ENCODE measurements at places on chromosomes 3 and 15.
A peak's percentile ranks its signal among the peaks of the same experiment; 100 is the strongest.

DNA sequence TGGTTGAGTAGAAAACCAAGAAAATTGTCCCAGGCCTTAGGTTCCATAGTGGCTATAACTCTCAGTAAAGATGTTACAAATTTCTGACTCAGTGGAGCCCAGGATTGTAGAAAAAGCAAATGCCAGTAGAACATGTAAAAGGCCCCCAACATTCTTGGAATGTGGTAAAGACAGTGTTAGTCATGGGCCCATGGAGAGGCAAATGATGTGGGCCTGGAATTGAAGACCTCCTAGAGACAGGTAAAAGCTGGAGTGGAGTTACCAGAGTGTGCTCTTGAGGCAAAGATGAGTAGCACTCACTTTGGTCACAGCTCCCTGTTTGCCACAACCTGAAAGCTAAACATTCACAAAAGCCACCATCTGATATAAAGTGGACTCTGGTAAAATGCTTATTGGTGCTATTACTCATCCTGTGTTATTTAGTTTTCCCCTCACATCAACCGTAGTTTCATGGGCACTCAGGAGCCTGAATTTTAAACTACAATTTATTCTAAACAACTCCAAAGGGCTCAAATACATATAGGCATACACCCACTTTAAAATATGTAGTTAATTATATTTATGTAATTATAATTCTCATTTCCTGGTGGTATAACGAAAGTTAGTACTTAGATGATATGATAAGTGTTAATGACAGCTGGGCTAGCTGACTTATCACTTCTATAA is 359.6 kb upstream of the NECTIN3 start:
- DNase-seq = no peak

- no peak for DNase-seq
Observed at GRCh38 chr3:46440531-46441294, 24.0 kb downstream of the LTF start.

DNA sequence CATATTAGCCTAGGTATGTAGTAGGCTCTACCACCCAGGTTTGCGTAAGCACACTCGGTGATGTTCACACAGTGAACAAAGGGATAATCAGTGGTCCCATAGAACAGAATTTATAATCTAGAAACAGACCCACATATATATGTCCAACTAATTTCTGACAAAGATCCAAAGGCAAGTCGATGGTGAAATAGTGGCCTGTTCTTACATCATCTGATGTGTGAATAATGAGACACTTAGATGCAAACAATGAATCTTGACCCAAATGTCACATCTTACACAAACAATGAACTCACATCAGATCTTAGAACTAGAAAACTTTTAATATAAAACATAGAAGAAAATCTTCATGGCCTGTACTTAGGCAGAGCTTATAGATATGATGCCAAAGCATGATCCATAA is 17.6 kb upstream of the TM2D3 start:
- no peak for DNase-seq

DNA sequence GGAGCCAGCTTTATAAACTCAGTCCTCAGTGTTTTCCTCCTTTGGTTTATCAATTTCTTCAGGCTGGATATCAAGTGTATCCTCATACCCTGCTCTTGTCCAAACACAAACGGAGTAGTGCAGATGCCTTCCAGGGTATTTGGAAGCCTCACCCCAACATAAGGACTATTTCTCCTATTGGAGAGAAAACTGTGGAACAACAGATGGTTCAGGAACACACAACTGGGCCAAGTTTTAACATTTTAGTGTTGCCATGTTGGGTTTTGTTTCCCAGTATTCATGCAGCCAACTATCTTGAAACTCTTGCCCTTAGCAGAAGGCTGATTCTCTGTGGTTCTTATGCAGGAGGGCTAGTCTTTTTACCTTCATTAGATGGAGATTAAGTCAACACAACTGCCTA is 398.1 kb downstream of the GABRB3 start:
- DNase-seq = no peak

DNA sequence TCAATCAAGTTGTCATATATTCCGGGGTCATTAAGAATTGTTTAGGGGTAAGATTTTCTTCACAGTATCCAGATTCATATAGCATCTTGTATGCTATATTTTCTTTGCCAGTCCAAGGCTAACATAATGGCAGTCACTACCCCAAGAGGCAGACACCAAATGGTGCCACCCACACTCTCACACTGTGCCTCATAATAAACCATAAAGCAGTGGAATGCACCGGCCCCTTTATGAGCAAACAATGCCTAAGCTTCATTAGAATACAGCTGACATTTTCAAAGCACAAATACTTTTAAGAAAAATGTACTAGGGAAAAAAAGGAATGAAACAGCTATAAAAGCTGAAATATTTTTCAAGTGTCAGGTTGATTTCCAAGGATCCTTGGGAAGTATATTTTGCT is 121.6 kb downstream of the TFDP2 start:
- no peak for DNase-seq

- DNase-seq = no peak
Observed at GRCh38 chr15:101406526-101407195, 82.8 kb downstream of the PCSK6 start.

- DNase-seq = no peak
Observed at GRCh38 chr3:123076496-123077418, 9.9 kb downstream of the PDIA5 start.

DNA sequence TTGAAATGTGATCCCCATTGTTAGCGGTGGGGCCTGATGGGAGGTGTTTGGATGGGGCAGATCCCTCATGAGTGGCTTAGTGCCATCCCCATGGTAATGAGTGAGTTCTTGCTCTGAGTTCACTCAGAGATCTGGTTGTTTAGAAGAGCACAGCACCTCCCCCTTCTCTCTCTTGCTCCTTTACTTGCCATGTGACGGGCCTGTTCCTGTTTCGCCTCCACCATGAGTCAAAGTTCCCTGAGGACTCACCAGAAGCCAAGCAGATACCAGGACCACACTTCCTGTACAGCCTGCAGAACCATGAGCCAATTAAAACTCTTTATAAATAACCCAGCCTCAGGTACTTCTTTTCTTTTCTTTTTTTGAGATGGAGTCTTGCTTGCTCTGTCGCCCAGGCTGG is 46.6 kb downstream of the ANP32A start:
- no peak for DNase-seq

GRCh38 chr3:178479446-178479845 is 56.8 kb upstream of the KCNMB2 start:
- DNase-seq = no peak

GRCh38 chr3:114558271-114558670 is 264.4 kb downstream of the TIGIT start:
- no peak for DNase-seq

GRCh38 chr3:76500746-76501275 is 539.1 kb upstream of the ROBO2 start:
- no peak for DNase-seq

GRCh38 chr3:149619136-149619535 is 38.7 kb downstream of the WWTR1 start:
- DNase-seq = no peak

DNA sequence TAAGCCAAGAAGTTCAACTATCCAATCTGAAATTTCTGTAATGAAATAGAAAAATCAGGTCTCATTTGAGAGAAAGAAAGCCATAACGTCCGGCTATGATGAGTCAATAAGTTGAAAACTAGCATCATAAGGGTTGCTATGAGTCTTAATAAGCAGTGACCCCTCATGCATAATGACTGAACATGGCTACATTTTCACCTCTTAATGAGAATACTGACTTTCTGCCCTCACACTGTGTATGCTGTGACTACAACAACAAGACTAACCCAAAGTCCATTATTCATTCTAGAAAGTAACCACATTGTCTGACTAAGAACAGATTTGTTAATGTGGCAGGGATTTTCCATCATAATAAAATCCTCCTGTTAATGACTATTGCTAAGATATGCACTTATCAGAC is 884.0 kb upstream of the CADM2 start:
- DNase-seq = no peak

GRCh38 chr3:196122688-196123046 is 40.8 kb upstream of the TFRC start:
- DNase-seq = no peak

- no peak for DNase-seq
Observed at GRCh38 chr15:78873793-78874765, 1.4 kb downstream of the MORF4L1 start.

- DNase-seq = peak; percentile 78
Observed at GRCh38 chr15:73075160-73075859, 23.0 kb downstream of the NEO1 start.

GRCh38 chr15:86481720-86482119 is 402.0 kb downstream of the AGBL1 start:
- DNase-seq = no peak

- no peak for DNase-seq
Observed at GRCh38 chr3:147187687-147188086, 218.7 kb downstream of the ZIC4 start.

GRCh38 chr3:11826628-11827265 is 19.9 kb downstream of the TAMM41 start:
- no peak for DNase-seq

DNA sequence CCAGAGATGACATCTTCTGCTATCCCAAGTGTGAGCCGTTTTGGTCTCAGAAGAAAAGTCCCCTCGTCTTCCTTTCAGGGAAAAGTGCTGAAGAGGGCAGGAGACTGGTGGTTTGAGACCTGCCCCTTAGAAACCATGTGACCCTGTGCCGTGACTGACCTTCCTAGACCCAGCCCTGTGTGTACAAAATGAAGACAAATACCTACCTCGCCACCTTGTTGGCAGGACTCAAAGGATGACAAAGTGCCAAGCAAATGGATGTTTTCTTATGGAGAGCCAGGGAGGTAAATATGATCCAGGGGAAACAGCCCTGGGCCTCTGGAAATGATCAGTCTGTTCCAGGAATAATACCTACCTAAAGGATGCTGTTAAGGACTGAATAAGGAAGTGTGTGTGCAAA is 41.3 kb downstream of the FAM174B start:
- DNase-seq = no peak

DNA sequence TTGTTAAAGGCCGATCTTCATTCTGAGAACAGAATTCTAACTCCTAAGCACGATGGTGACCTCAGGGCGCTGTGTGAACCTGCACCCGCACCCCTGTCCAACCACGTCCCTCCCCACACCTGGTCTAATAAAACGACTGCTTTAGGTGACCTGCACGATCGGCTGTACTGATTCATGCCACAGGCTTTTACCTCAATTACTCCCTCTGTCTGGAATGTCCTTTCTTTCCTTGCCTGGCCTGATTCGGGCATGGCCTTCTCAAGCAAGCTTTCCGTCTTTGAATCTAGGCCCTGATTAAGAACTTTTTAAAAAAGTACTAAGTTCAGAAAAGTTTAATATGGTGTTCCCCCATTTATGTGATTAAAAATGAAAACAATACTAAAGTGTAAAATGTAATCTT is 842 bp upstream of the U2SURP start:
- DNase-seq = no peak

DNA sequence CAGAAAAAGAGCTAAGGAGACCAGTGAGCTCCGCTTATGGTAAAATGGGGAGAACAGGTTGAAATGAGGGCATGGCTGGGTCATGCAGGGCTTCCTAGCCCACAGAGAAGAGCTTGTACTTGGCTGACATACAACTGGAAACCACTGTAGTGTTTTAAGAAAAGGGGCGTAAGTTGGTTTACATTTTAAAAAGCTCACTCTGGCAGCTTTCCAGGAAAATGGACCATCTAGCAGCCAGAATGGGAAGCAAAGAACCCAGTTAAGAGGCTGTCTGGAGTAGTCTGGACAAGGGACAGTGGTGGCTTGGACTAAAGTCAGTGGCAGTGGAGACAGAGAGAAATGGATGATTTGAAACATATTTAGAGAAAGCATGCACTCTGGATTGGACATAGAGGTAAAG is 1.9 kb downstream of the MORC1 start:
- DNase-seq = no peak

DNA sequence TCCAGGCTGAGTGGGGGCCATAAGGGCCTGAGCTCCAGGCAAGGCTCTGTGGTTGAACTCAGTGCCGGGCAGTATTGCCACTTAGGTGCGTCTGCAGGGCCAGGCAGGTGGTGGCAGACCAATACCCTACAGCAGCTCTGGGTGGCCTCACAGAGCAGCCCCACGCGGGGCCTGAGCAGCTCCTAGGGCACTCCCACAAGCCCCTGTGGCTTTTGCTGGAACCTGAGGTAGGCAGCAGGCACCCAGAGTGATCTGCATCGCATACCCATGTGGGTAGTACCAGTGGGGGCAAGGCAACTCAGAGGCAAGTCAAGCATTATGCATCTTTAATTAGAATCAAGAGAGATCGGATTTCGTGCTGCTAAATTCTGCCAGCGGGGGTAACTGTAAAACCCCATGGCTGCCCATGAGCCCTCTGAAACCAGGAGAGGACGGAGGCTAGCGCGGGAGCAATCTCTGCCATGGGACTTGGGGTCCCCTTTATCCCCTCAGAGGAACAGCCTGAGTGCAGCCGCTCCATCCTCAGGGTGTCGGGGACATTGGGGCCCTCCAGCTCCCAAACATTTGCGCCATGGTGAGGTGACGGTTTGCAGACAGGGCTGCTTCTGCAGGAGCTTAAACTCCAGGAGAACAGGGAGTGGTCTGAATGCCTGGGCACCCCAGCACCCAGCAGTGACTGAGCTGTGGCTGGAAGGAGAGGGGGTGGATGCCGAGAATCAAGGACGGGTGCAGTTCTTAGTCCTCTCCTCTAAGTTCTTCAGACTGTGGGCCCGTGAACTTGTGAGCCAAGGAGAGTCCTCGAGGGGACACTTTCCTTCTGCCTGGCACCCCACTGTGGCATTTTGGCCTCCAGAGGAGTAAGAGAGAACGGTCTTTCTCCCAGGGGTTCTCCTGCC is 62.4 kb upstream of the PCSK6 start:
- DNase-seq = no peak

DNA sequence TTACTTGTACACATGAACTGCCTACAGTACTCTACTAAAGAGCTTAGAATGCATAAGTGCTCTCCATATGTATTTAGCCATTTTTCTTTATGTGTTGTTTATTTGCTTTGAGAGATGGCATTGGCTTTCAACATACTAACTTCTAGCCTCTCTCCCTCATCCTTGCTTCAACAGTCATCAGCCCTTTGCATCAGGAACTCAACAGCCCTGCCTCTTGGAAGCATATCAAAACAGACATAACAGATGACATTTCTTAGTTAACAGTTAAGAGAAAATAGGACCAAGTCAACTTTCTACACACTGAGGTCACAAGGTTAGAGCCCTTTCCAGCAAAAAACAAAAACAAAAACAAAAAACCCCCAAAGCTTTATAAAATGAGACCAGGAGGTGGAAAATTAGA is 145.6 kb downstream of the TCF12 start:
- DNase-seq = no peak

- no peak for DNase-seq
Observed at GRCh38 chr3:151283907-151284461, 5.6 kb upstream of the P2RY14 start.

DNA sequence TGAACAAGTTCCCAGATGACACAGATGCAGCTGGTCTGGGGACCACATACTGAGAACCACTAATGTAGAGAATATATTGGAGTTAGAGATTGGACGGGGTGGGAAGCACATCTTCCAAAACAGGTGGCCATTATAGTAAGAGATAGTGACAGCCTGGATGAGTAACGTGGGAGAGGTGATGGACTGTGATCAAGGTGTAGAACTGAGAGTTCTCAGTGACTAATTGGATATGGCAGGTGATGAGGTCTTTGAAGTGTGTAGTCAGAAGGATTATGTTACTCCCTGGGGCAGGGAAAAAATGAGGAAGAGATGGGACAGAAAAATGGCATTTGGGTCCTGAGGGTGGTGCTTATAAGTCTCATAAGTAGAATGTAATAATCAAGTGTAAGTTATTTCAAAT is 66.6 kb downstream of the KCNMB2 start:
- DNase-seq = no peak

GRCh38 chr3:137642831-137643230 is 121.3 kb upstream of the SOX14 start:
- DNase-seq = no peak

Data from putamen (tissue), 1 donor.